Mesothelial cell of epicardium (in vitro differentiated cells): ENCODE measurements at places on chromosomes 4 and X. TPM values are rescaled to one million over a fixed set of nuclear protein-coding genes. Genes with fewer than 3 reads are reported as not detected.

The KLHL34 gene
- not detected in 3 replicates for total RNA-seq

The SRP72 gene
- total RNA-seq = 114 to 121 TPM (median 116 TPM) in 3 replicates

The CSAG1 gene
- total RNA-seq = not detected in 3 replicates

The CFAP47 gene
- 0.27 to 0.54 TPM (median 0.34 TPM) in 3 replicates for total RNA-seq

The DUSP21 gene
- total RNA-seq = not detected in 3 replicates

The MRFAP1 gene
- total RNA-seq = 242 to 249 TPM (median 246 TPM) in 3 replicates

The TLR6 gene
- 0.77 to 1.2 TPM (median 0.98 TPM) in 3 replicates for total RNA-seq

The DMP1 gene
- total RNA-seq = not detected in 3 replicates

The CSAG2 gene
- total RNA-seq = not detected in 3 replicates

The MAGEE2 gene
- total RNA-seq = not detected in 3 replicates

The FMR1NB gene
- not detected in 3 replicates for total RNA-seq

The NLGN3 gene
- total RNA-seq = 3.3 to 3.5 TPM (median 3.3 TPM) in 3 replicates

The TRMT10A gene
- 4.5 to 5.5 TPM (median 5.1 TPM) in 3 replicates for total RNA-seq

- peaks cover 18% of the 10 kb centered on the region for H3K4me1 ChIP-seq
- no peak overlapping the region for H3K4me3 ChIP-seq
Measured at GRCh38 chr4:108466936-108467902, 153.2 kb upstream of the RPL34 start.

- peaks cover 20% of the 10 kb centered on the region for H3K4me1 ChIP-seq
- H3K36me3 ChIP-seq = peaks cover 40% of the 10 kb centered on the region
- no peak overlapping the region for H3K4me3 ChIP-seq
- no peaks in the 10 kb centered on the region for H3K27me3 ChIP-seq
Measured at GRCh38 chr4:168712316-168712890, 215.6 kb downstream of the PALLD start.

- no peak for DNase-seq
- H3K27me3 ChIP-seq = no peaks in the 10 kb centered on the region
- H3K4me1 ChIP-seq = peaks cover 2% of the 10 kb centered on the region
- H3K27ac ChIP-seq = no peak overlapping the region
Measured at GRCh38 chr4:96097040-96097607, 257.2 kb downstream of the PDHA2 start.

DNA sequence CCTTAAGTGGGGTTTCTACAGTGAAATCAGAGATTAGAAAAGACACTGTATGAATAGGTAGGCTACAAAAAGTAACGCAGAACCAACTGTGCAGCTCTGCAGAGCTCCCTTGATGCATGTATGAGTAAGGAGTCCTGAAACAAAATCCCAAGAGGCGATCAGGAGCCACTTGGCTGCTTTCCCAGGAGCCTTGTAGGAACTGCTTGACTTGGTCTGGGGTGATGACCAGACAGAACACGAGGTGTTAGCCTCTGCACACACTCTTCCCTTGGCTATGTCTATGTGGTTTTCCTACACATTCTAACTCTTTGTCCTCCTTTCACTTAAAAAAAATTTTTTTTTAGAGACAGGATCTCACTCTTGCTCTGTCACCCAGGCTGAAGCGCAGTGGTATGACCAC lies 22.8 kb upstream of the AP1S2 start:
- no peak overlapping the region for H3K27ac ChIP-seq
- no peak overlapping the region for H3K4me3 ChIP-seq

DNA sequence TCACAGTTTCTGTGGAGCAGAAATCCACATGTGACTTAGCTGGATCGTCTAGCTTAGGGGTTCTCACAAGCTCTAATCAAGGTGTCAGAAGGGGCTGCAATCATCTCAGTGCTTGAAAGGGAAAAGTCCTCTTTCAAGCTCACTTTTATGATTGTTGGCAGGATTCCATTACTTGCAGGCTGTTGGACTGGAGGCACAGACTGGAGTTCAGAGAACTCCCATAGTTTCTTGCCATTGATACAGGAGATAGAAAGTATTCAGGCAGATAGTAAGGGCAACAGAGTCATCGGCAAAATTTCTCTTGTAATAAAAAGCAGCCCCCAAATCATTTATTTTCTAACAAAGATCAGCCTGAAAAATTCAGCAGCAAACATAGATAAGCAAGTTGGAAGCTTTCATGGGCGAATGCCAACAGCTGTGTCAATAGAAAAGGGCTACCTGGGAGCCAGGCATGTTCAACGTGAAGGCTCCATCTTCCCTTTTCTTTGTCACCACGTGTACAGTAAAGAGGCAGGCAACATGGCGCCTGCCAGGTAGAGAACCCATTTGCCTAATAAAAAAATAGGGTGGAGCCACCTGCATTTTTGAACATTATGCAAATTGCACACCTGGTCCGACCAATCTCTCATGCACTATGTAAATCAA lies 64.4 kb downstream of the CXCL13 start:
- H3K4me3 ChIP-seq = no peak overlapping the region
- H3K27me3 ChIP-seq = no peaks in the 10 kb centered on the region
- no peaks in the 10 kb centered on the region for H3K4me1 ChIP-seq
- H3K27ac ChIP-seq = no peak overlapping the region

- no peak overlapping the region for H3K27ac ChIP-seq
- no peaks in the 10 kb centered on the region for H3K36me3 ChIP-seq
- no peaks in the 10 kb centered on the region for H3K27me3 ChIP-seq
- H3K4me3 ChIP-seq = no peak overlapping the region
- no peak for DNase-seq
- no peaks in the 10 kb centered on the region for H3K4me1 ChIP-seq
Measured at GRCh38 chr4:54593795-54594322, 63.9 kb upstream of the KIT start.

DNA sequence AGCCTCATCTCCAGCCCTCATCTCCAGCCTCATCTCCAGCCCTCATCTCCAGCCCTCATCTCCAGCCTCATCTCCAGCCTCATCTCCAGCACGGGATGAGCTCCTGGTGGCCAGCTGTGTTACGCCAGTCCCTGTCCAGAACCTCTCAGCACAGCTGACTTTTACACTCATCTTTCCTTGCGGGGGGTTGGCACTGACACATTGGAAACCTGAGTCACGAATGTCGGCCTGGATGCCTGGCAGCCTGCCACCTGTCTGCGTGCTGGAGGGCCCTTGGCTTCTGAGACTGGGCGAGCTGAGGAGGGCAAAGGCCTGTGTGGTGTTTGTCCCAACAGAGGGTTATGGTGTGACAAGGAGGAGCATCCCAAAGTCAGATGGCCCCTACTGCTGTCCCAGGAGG lies 66.1 kb upstream of the HGFAC start:
- no peaks in the 10 kb centered on the region for H3K27me3 ChIP-seq
- no peak for DNase-seq
- no peak overlapping the region for H3K4me3 ChIP-seq
- H3K27ac ChIP-seq = no peak overlapping the region
- peaks cover 28% of the 10 kb centered on the region for H3K36me3 ChIP-seq
- peaks cover 19% of the 10 kb centered on the region for H3K4me1 ChIP-seq

DNA sequence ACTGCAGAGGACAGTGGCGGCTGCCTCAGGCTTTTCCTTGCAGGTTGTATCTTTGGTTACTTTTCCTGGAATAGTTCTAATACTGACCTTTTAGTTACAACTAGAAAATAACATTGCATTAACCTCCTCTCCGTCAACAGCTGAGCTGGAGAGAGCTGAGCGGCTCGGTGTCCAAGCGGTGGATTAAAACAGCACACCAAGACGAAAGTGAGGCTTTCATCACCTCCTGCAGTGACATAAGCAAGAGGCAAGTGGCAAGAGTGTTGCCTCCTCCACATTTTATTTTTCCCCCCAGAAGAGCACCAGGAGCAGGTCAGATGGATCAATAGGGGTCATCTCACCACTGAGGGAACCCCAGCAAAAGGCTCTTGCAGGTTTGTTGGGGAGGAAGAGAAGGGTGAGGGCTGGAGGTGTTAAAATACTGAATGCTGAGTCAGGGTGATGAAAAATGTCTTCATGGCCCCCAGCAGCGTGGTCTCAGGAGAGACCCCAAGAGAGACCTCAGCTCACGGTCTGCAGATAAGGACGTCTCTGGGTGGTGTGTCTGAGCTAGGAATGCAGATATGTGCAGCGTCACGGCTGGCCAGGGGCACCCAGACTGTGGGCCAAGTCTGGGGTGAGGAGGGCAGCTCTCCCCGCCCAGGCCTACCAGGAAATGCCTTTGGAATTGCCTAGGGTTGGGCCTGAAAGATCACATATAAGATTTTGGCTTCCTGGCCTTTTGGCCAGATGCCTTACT lies 50.3 kb downstream of the CASP3 start:
- DNase-seq = no peak
- no peak overlapping the region for H3K27ac ChIP-seq
- no peaks in the 10 kb centered on the region for H3K4me1 ChIP-seq
- no peaks in the 10 kb centered on the region for H3K36me3 ChIP-seq
- H3K4me3 ChIP-seq = no peak overlapping the region

GRCh38 chr4:118012142-118012541 lies 22.1 kb upstream of the NDST3 start:
- DNase-seq = no peak
- H3K27ac ChIP-seq = no peak overlapping the region
- H3K4me3 ChIP-seq = no peak overlapping the region

DNA sequence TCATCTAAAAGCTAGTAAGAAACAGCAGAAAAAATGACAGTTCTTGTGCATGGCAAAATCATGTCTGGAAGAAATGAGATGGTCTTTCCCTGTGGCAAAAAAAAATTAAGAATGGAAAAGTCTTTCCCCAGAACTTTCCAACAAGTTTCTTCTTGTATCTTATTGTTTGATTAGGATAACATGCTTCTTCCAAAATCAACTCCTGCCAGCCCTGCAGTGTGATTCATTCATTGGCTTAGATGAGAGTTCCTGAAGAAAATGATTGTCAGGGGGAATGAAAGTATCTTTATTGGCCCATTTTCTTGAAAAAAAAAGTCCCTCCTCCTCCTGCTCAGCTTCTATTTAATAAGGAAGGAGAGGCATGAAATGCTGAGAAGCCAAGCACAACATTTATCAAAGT lies 407.7 kb downstream of the ARAP2 start:
- no peak for DNase-seq
- peaks cover 2% of the 10 kb centered on the region for H3K27me3 ChIP-seq
- no peak overlapping the region for H3K27ac ChIP-seq
- peaks cover 3% of the 10 kb centered on the region for H3K36me3 ChIP-seq
- H3K4me3 ChIP-seq = no peak overlapping the region
- H3K4me1 ChIP-seq = no peaks in the 10 kb centered on the region

DNA sequence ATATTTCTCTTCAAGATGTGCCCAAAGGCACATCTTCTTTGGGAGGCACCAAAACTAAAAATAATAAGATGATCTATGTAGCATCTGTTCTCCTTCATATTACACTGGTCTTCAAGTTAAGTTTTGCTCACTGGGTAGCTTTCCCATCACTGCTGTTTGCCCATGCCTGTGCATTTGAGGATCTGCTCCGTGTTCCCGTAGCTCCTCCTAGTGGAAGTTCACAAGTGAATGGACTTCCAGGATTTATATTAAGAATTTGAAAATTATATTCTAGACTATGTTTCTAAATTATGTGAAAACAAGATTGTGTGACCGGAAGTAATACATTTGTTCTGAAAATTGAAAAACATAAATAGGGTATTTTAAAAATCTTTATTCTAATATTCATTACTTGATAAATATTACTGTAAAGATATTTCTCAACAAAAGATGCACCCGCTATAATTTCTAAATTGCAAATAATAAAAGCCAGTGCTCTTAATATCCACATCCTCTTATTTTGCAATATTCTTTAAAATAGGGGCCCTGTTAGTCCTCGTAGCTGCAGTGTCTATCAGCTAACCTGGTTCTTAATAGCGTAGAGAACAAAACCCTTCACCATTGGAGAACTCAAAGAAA lies 147.7 kb downstream of the RBM46 start:
- no peaks in the 10 kb centered on the region for H3K36me3 ChIP-seq

DNA sequence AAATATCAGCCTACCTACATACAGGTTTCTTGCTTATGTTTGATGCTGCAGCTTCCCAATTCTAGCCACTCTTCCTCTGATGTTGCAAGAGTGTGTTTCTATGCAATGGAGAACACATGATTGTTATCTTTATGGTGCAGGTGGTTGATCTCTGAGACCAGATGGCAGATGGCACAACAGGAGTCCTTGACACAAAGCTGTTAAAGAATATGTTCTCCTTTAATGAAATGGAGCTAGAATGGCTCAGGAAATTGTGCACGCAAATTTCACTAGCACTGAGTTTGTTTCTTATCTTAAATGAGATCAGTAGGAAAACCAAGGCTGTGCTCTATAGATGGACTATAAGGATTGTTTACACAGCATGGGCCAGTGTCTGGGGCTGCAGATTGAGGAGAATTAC lies 29.9 kb upstream of the TTC29 start:
- H3K27ac ChIP-seq = no peak overlapping the region
- DNase-seq = no peak
- H3K4me1 ChIP-seq = peaks cover 4% of the 10 kb centered on the region

GRCh38 chr4:77367638-77368037 lies 210.6 kb downstream of the CCNG2 start:
- no peak overlapping the region for H3K4me3 ChIP-seq
- H3K4me1 ChIP-seq = no peaks in the 10 kb centered on the region
- no peaks in the 10 kb centered on the region for H3K36me3 ChIP-seq
- H3K27me3 ChIP-seq = peaks cover 62% of the 10 kb centered on the region
- no peak overlapping the region for H3K27ac ChIP-seq

- H3K4me3 ChIP-seq = no peak overlapping the region
- H3K27ac ChIP-seq = no peak overlapping the region
- H3K4me1 ChIP-seq = no peaks in the 10 kb centered on the region
- no peaks in the 10 kb centered on the region for H3K27me3 ChIP-seq
- no peak for DNase-seq
- H3K36me3 ChIP-seq = no peaks in the 10 kb centered on the region
Measured at GRCh38 chrX:12329476-12329875, 191.2 kb downstream of the FRMPD4 start.

- peaks cover 23% of the 10 kb centered on the region for H3K4me1 ChIP-seq
- no peaks in the 10 kb centered on the region for H3K27me3 ChIP-seq
Measured at GRCh38 chrX:10045327-10046000, 78.3 kb downstream of the CLDN34 start.

GRCh38 chrX:47390780-47391179 lies 20.4 kb downstream of the ZNF157 start:
- no peak for DNase-seq
- H3K27me3 ChIP-seq = no peaks in the 10 kb centered on the region
- H3K4me1 ChIP-seq = no peaks in the 10 kb centered on the region
- H3K27ac ChIP-seq = no peak overlapping the region
- H3K36me3 ChIP-seq = peaks cover 1% of the 10 kb centered on the region

GRCh38 chr4:42151568-42152506 lies 618 bp downstream of the BEND4 start:
- DNase-seq = peak; percentile 46
- H3K4me3 ChIP-seq = peak overlapping the region; percentile 69
- H3K27ac ChIP-seq = no peak overlapping the region

GRCh38 chr4:108540536-108540935 lies 79.8 kb upstream of the RPL34 start:
- no peaks in the 10 kb centered on the region for H3K36me3 ChIP-seq
- no peak overlapping the region for H3K27ac ChIP-seq
- peaks cover 13% of the 10 kb centered on the region for H3K27me3 ChIP-seq
- peaks cover 19% of the 10 kb centered on the region for H3K4me1 ChIP-seq
- DNase-seq = no peak

GRCh38 chrX:18875256-18875878 lies 108.5 kb downstream of the PHKA2 start:
- DNase-seq = no peak
- no peaks in the 10 kb centered on the region for H3K36me3 ChIP-seq
- no peaks in the 10 kb centered on the region for H3K27me3 ChIP-seq
- H3K4me1 ChIP-seq = peaks cover 15% of the 10 kb centered on the region
